Foreskin melanocyte (primary cell): ENCODE measurements at places on chromosomes 2 and 18.
A peak's percentile ranks its signal among the peaks of the same experiment; 100 is the strongest.

DNA sequence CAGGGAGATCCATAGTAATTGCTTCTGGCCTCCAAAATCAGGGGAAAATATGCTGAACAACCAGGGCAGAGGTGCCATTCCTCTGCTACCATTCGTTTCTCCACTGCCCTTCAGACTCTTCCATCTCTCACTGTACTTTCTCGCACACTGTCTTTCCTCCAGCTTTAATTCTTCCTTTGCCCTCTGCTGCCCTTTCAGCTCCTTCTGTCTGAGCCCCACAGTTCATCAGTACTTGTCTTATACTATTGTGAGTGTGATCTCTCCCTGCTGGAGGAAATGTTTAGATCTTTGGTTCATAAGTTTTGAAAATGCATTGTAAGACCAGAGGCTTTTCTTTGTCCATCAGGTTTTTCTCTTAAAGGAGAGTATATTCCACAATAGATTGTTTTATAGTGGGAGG lies 184.9 kb upstream of the DTNA start:
- no peak for DNase-seq

GRCh38 chr18:67265464-67266245 lies 250.9 kb downstream of the DSEL start:
- no peak for DNase-seq

- peak; percentile 16 for DNase-seq
Measured at GRCh38 chr2:170930131-170930990, 1.3 kb downstream of the GORASP2 start.

DNA sequence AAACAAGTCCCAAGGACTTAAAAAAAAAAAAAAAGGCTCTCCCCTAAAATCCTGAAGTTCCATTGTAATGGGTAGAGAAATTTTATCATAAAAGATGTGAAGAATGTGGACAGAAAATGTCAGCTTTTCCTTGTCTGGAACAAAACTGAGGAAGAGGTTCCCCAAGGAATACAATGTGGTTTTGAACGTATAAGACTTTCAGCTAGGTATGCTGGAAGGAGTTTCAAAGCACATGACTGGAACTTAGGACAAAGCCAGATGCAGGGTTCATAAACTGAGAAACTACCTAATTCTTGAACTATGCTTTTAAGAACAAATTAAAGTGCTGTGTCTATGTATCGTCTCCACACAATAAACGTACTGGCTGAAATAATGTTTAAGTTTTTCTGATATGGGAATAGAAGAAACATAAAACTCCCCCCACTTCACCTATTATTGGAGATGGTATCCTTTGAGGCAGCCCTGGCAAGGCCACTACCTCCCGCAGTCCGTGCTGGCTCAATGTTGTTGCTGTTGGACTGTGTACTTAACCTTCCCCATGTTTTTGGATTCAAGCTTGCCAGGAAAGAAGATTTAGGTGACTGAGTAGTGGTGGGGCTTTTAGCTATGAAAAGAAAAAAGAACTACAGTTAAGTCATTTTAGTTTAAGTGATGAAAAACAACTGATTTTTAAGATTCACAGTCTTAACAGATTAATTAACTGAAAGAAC lies 84.2 kb upstream of the DNER start:
- no peak for DNase-seq

GRCh38 chr2:177806025-177806424 lies 266.6 kb downstream of the PDE11A start:
- peak; percentile 26 for DNase-seq

DNA sequence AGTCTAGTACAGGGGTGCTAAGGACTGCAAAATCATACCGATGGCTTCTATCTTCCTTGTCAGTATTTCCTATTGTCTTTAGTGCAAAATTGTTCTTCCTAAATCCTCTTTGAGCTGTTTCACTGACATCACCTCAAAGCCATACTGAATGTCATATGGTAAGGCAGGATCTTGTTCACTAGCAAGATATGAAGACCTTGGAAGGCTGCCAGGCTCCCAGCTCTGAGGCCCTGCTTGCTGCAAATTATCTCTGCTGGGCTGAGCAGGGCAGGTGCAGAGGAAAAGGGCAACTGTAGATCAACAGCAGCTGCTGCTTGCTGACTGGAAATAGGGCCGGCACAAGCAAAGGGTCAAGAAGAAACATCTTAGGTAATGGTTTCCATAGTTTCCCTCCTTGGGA lies 58.2 kb downstream of the PMAIP1 start:
- DNase-seq, result no peak

DNA sequence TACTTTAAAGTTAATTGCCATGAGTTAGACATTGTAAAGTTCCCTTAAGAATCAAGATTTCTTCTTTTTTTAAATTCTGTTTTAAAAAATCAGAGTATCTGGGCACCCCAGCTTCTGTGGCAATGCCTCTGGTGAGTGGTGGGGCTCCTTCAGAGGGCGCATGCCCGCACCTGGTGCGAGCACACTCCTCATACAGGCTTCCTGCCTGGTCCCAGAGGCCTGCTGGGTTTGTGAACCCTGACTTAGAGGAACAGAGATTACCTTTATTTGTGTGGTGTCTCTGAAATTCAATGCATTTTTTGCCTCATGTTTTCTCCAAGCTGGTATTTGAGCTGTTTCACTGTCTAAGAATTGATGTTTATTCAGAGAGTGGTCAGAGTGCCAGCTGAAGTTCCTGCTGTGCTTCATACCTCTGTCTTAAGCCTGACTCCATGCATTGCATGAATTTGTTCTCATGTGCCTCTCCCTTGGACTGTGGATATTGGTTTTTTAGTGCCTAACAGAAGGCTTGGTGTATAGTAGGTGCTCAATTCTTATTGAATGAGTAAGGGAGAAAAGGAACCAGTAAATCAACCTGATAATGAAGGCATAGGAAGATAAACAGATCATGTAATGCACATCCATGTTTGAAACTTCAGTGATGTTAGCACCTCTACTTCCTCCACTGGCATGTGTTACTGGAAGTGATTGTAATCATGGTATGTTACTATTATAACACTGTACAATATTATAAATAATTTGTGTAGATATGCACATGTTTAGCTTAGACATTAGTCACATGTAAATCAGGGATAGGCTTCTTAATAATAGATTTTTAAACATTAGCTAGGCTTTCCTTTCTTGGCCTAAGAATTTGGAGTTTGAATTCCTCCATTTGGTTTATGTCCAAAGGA lies 29.0 kb downstream of the PHLPP1 start:
- no peak for DNase-seq

GRCh38 chr2:73013936-73014335 lies 57.6 kb downstream of the SFXN5 start:
- DNase-seq, result no peak

DNA sequence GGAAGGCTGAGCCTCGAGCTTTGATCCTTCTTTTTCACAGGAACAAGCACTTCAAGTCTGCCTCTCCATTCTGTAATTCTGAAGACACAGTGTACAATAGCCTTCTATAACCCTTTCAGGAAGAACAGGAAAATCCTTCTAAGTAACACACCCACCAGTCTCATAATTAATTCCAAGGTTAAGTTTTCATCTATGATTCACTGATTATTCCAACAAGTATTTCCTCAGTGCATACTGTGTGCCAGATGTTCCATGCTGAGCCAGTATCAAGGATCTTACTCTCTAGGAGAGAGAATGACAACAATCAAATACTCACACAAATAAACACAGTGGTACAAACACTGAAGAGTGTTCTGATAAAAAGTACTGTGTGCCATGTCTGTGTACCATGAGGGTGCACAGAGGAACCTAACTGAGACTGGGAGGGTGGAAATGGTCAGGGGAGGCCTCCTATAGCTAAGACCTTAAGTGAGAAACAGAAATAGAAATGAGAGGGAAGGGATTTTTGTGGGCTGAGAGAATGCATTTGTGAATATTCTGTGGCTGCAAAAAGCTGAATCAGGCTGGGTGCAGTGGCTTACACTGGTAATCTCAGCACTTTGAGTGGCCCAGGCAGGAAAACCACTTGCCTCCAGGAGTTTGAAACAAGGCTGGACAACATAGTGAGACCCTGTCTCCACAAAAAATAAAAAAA lies 7.3 kb upstream of the MTLN start:
- peak; percentile 7 for DNase-seq

DNA sequence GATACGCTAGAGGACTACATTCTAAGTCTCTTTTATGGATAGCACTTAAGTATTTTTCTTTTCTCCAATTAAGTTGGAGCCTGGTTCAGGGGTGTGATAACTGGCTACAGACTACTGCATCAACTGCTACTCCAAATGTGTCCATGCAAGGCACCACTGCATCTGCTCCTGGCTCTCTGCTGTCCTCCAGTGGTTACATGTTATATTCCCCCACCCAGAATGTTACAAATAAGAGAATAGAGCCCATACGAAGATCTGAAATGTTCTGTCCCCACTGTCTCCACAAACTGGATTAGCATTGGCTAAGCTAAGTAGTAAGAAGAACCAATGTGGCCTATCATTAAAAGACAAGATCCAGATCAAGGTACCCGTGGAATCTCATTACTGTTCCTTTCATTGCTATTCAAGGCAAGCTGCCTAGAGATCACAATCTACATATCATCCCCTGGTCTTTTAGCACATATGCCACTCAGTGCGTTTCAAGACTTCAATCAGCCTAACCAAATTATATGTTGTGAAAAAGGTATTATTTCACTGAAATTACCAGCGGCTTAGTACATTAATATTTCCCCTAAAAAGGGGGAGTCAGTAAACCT lies 308.3 kb upstream of the SLC8A1 start:
- peak; percentile 54 for DNase-seq

DNA sequence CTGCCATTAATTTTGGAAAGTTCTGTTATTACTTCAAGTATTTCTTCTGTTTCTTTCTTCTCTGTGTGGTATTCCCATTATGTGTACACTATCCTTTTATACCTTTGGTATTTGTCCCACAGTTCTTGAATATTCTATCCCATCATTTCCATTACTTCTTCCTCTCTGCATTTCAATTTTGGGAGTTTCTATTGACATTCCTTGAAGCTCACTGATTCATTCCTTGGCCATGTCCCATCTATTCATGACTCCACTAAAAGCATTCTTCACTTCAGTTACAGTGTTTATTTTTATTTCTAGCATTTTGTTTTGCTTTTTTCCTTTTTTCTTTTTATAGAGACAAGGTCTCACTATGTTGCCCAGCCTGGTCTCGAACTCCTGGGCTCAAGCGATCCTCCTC lies 30.3 kb downstream of the PROC start:
- no peak for DNase-seq

GRCh38 chr18:72868585-72869225 lies 918 bp upstream of the NETO1 start:
- no peak for DNase-seq

DNA sequence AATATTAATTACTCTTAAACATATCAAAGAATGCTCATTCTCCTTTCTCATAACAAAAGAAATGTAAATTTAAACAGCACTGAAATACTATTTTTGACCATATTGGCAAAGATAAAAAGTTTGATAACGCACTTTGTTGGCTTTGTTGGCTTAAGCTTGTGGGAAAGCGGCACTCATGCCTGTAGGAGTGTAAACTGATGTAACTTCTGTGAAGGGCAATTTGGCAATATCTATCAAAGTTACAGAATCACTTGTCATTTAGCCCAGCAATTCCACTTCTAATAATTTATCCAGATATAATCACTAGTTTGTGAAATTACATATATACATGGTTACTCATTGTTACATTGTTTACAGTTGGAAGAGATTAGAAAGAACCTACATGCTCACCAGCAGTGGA lies 311.8 kb upstream of the STON1 start:
- DNase-seq, result no peak

- no peak for DNase-seq
Measured at GRCh38 chr2:199409759-199410529, 47.8 kb downstream of the SATB2 start.

DNA sequence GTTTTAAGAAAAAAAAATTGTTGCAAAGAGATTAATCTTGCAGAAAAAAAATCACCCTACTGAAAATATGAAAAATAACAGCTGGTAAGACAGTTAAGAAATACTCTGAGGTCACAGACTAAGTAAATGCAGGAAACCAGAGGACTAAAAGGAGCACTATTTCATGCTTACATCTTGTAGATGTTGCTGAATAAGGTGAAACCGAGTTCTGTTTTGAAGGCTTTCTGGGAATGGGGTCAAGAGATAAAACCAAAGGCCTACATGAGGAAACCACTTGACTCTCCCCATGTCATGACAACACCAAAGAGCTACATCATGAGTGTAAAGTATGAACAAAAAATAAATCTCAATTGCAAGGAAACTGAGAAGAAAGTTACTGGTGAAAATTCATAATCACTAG lies 197.6 kb downstream of the LRP1B start:
- DNase-seq, result no peak

- DNase-seq, result peak; percentile 79
Measured at GRCh38 chr2:101759162-101759561, 61.7 kb downstream of the MAP4K4 start.

DNA sequence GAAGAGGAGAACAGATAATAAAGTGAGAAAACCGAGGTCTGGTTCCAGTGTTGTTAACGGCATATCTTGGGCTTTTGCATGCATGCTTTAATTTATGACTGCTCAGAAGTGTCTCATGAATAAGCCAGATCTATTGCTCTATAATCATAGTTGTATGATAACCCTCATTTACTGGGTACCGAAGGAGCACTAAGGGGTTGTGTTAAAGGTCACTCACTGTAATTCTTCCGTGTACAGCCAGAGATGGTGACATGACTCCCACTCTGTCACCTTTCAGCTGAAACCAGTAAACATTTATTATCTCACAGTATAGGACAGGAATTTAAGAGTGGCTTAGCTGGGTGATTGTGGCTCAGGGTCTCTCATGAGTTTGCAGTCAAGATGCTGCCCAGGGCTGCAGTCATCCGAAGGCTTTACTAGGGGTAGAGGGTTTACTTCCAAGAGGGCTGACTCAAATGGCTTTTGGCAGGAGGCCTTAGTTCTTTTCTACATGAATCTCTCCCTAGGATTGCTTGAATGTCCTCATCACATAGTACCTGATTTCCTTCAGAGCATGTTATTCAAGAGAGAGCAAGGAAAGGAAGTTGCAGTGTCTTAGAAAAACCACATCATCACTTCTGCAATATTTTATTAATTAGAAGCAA lies 107.0 kb downstream of the NAB1 start:
- DNase-seq, result no peak

- no peak for DNase-seq
Measured at GRCh38 chr18:79186649-79187048, 117.5 kb downstream of the ATP9B start.

- peak; percentile 48 for DNase-seq
Measured at GRCh38 chr18:58297198-58297597, 253.2 kb downstream of the NEDD4L start.

DNA sequence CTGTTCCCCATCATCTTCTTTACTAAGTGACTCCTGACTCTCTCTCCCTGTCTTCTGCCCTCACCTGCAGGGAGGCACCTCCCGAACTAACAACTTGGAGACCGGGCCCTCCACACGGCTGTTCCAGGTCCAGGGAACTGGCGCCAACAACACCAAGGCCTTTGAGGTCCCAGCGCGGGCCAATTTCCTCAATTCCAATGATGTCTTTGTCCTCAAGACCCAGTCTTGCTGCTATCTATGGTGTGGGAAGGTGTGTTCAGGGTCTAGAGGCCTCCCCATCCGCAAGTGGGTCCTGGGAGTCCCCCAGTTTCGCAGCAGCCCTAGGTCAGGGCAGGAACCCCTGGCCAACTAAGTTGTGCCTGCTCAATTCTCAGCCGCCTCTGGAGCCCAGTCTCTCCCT lies 15.5 kb downstream of the VIL1 start:
- no peak for DNase-seq

GRCh38 chr2:231187736-231188505 lies 10.5 kb upstream of the ARMC9 start:
- no peak for DNase-seq

GRCh38 chr2:120251078-120251477 lies 1.6 kb upstream of the RALB start:
- no peak for DNase-seq
